ENCODE measurements at places on chromosomes 4 and X. TPM values are rescaled to one million over a fixed set of nuclear protein-coding genes. Genes with fewer than 3 reads are reported as not detected.
A peak's percentile ranks its signal among the peaks of the same experiment; 100 is the strongest.

DNA sequence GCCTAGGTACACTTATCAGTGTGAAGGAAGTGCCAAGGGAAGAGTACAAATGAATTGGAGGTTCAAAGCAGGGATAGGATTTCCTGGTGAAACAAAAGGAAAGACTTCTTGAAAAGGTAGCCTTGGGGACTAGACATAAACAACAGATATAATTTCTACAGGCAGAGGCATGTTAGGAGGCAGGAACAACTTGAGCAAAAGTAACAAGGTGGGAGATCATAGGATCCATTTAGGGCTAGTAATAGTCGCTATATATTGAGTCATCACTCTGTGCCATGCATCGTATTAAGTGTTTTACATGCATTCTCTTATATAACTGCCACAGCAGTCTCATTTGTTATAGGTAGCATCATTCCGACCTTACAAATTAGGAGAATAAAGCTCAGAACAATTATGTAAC is 98.3 kb upstream of the EOLA2 start:
- DNase-seq, result no peak
- no peaks in the 10 kb centered on the region for H3K4me1 ChIP-seq
- no peak overlapping the region for H3K4me3 ChIP-seq
- H3K27ac ChIP-seq, result no peak overlapping the region

DNA sequence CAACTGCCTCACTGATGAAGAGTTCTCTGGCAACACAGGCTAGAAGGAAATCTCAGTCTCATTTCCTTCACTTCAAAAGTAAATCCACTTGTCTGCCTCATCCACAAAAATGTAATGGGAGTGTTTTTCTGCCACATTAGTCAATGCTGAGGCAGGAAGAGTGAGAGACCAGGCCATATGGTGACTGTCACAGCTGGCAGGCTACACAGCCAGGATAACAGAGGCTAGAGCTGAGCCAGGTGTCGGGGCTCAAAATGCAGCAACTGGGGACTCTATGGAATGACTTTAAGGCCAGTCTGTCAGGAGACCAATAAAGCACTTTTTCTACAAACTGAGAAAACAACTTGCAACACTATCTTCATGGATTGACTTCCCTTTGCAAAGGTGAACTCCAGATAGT is 204.2 kb downstream of the GPC3 start:
- H3K27ac ChIP-seq, result no peak overlapping the region
- no peaks in the 10 kb centered on the region for H3K36me3 ChIP-seq
- no peaks in the 10 kb centered on the region for H3K4me1 ChIP-seq
- no peaks in the 10 kb centered on the region for H3K27me3 ChIP-seq
- H3K4me3 ChIP-seq, result no peak overlapping the region

DNA sequence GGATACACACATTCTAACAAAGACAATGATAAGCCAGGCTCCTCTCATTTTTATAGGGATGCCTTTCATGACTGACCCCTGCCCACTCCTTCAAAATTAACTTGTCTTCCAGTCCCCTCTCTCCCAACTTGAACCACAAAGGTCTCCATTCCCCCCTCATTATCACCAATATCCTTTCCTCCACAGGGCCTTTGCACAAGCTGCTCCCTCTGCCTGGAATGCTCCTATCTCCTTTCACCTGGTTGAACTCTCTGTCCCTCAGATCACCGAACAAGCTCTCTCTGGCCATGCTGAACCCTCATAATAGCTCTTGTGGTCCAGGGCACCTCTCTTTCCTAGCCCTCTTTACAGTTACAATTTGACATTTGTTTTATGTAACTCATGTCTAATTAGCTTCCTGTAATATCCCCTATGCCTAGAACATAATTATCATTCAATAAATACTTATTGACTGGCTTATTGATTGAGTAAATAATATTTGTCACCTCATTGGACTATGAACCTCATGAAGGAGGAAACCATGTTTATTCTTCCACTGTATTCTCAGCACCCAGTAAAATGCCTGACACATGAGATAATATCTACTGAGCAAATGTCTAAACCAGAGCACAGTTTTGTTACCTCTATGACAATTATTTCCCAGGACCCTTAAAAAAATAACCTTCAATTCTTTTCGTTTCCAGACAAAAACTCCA is 266.3 kb upstream of the RASGEF1B start:
- H3K27ac ChIP-seq, result no peak overlapping the region
- no peak overlapping the region for H3K4me3 ChIP-seq
- H3K36me3 ChIP-seq, result no peaks in the 10 kb centered on the region

DNA sequence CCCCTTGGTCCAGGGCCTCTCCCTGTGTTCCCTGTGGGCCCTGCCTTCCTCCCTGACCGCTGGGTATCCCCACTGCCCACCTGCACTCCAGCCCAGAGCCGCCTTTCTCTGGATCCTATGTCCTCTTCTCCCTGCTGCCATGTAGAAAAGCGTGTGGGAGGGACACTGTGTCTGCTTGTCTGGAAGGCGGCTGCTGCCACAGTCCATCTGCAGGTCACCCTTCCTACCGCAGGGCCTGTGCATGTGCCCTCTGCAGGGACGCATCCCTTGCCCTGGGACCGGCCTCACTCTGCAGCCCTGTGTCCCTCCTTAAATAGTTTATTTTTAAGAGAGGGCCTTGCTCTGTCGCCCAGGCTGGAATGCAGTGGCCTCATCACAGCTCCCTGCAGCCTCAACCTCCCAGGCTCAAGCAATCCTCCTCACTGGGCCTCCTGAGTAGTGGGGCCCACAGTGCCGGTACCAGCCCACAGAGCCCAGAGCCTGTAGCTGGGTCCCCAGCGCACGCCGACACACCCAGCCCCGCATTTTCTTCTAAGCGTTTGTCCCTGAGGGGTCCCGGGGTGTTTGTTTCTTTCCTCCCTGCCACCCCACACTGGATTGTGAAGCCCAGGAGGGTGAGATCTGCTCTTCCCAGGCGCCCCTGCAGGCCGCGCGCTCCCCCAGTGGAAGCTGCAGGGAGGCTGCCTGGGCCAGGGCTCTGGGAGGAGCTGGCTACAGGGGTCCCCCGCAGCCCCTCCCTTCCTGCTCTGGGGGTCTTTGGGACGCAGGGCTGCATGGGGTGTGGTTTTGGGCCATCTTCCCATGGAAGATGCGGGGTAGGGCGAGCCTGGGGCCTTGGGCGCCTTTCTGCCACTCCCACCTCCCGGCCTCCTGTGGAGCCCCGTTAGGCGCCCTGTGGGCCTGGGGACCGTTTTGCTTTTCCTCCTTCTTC is 12.8 kb upstream of the NAT8L start:
- no peak for DNase-seq
- no peaks in the 10 kb centered on the region for H3K36me3 ChIP-seq
- H3K4me3 ChIP-seq, result no peak overlapping the region
- peaks cover 24% of the 10 kb centered on the region for H3K4me1 ChIP-seq

- no peak overlapping the region for H3K4me3 ChIP-seq
- H3K36me3 ChIP-seq, result no peaks in the 10 kb centered on the region
- no peak overlapping the region for H3K27ac ChIP-seq
- DNase-seq, result no peak
Observed at GRCh38 chr4:147984065-147984777, 252.3 kb downstream of the ARHGAP10 start.

DNA sequence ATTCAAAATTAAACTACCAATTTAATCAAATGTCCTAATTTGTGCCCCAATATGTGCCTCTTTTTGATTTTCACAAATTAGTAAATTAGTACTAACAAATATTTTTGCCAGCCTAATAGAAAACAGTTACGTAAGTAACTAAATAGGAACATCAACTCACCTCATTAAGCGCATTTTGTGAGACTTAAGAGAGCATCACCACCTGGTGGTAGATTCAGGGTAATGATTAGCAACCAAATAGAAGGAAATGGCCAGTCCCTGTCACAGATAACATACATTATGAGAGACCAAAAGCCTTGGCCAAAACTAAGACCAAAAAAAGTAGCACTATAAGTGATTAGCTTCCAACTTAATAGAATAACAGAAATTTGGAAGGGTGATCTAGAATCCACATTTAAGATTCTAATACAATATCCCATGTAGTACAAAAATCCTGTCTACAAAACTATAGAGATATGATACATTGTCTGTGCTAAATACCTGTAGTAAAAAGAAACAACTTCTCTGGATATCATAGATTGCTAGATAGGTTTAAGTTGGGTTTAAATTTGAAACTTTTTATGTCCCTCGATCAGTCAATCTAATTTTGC is 46.7 kb downstream of the C4orf46 start:
- no peaks in the 10 kb centered on the region for H3K36me3 ChIP-seq
- no peak overlapping the region for H3K27ac ChIP-seq
- H3K4me1 ChIP-seq, result peaks cover 3% of the 10 kb centered on the region
- no peak for DNase-seq
- H3K27me3 ChIP-seq, result no peaks in the 10 kb centered on the region

- H3K4me3 ChIP-seq, result no peak overlapping the region
- DNase-seq, result no peak
- H3K27ac ChIP-seq, result no peak overlapping the region
- H3K27me3 ChIP-seq, result peaks cover 3% of the 10 kb centered on the region
- no peaks in the 10 kb centered on the region for H3K4me1 ChIP-seq
Observed at GRCh38 chrX:41029332-41029731, 55.9 kb upstream of the USP9X start.

- H3K4me3 ChIP-seq, result no peak overlapping the region
- no peak overlapping the region for H3K27ac ChIP-seq
- DNase-seq, result peak; percentile 32
- H3K4me1 ChIP-seq, result no peaks in the 10 kb centered on the region
- H3K36me3 ChIP-seq, result no peaks in the 10 kb centered on the region
Observed at GRCh38 chr4:54400188-54400587, 171.1 kb downstream of the PDGFRA start.

The GLRA2 gene
- not detected for total RNA-seq

- no peaks in the 10 kb centered on the region for H3K36me3 ChIP-seq
- H3K27me3 ChIP-seq, result no peaks in the 10 kb centered on the region
- H3K4me3 ChIP-seq, result no peak overlapping the region
- peak; percentile 82 for DNase-seq
Observed at GRCh38 chrX:19904778-19905367, 17.5 kb upstream of the SH3KBP1 start.

GRCh38 chrX:135315864-135316263 is 6.6 kb downstream of the ETDC start:
- H3K27me3 ChIP-seq, result no peaks in the 10 kb centered on the region
- H3K27ac ChIP-seq, result no peak overlapping the region
- H3K4me3 ChIP-seq, result no peak overlapping the region
- no peak for DNase-seq
- no peaks in the 10 kb centered on the region for H3K4me1 ChIP-seq

GRCh38 chrX:107146670-107147069 is 28.0 kb upstream of the RBM41 start:
- no peak overlapping the region for H3K27ac ChIP-seq
- no peaks in the 10 kb centered on the region for H3K4me1 ChIP-seq
- no peaks in the 10 kb centered on the region for H3K36me3 ChIP-seq
- no peaks in the 10 kb centered on the region for H3K27me3 ChIP-seq
- no peak for DNase-seq
- no peak overlapping the region for H3K4me3 ChIP-seq

DNA sequence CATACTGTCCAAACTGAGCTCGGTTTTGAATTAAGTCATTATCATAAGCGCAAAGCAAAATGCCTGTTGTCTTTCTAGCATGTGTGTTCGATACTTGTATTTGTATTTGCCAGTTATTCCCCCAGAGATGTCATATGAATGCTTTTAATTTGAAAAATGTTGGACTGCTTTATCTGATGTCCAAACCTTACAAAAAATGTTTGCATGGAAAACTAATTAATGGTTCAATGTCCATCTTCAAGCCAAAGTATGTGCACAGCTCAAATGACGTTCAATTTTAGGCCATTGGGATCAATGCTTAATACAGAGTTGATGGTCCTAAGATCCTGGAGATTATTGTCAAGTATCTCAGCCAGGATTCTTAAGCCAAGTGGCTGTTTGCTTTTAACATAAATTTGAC is 17.2 kb upstream of the HPGDS start:
- H3K4me3 ChIP-seq, result no peak overlapping the region
- no peaks in the 10 kb centered on the region for H3K4me1 ChIP-seq
- no peaks in the 10 kb centered on the region for H3K36me3 ChIP-seq
- peak; percentile 20 for DNase-seq
- H3K27me3 ChIP-seq, result no peaks in the 10 kb centered on the region

The ABCB7 gene
- 6.4 TPM for total RNA-seq

- H3K27me3 ChIP-seq, result no peaks in the 10 kb centered on the region
- H3K4me1 ChIP-seq, result no peaks in the 10 kb centered on the region
- peaks cover 7% of the 10 kb centered on the region for H3K36me3 ChIP-seq
Observed at GRCh38 chrX:16705370-16705769, 7.1 kb downstream of the CTPS2 start.

DNA sequence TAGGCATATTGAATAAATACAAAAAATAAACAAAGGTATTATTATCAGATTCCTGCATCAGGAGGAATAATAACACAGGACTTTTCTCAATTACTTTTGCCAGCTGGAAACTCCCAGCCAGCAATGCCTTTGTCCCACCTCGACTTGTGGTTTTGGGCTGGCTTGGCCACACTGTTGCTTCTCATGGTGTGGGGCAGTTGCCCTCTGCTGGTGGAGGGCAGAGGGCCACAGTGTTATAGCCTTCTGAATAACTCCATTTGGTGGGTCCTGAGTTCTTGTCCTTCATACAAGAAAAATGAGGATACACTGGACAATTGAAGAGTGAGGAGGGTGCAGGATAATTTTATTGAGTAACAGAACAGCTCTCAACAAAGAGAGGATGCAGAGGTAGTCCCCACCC is 1206.0 kb upstream of the ADGRL3 start:
- no peak overlapping the region for H3K4me3 ChIP-seq
- no peaks in the 10 kb centered on the region for H3K27me3 ChIP-seq
- no peak for DNase-seq
- H3K4me1 ChIP-seq, result no peaks in the 10 kb centered on the region
- no peaks in the 10 kb centered on the region for H3K36me3 ChIP-seq

DNA sequence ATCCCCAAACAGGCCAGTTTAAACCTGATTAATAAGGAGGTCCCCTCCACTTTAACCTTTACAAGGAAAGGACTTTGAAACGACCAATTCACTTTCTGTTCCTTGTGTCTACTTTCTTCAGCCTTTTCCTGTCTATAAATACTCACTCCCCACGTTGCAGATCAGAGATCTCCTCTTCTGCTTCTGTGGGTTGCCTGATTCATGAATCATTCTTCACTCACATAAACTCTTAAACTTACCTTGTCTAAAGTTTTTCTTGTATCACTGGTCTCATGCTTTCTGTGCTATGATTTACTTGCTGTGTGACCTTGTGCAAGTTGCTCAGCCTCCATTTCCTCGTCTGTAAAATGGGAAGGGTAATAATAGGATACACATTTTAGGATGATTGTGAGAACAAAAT is 236.1 kb downstream of the QDPR start:
- H3K4me1 ChIP-seq, result no peaks in the 10 kb centered on the region
- DNase-seq, result no peak
- H3K36me3 ChIP-seq, result no peaks in the 10 kb centered on the region
- H3K4me3 ChIP-seq, result no peak overlapping the region
- no peak overlapping the region for H3K27ac ChIP-seq
- no peaks in the 10 kb centered on the region for H3K27me3 ChIP-seq

DNA sequence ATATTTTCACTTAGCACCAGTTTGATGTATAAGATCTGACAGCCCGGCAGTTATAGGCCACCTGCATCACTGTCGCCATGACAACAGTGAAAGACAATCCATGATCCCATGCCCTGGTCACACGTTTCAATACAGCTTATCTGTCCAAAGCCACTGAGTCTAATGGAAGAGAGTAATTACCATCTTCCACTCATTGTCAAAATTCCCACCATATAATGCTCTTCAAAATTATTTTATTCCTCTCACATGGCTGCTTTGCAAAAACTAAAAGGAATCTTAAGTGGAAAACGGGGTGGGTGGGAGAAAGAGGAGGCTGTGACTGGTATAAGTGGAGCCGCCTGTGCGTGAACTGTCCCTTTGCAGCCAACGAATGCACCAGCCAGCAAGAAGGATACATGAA is 44.2 kb downstream of the MAML3 start:
- no peaks in the 10 kb centered on the region for H3K27me3 ChIP-seq
- no peak for DNase-seq
- no peaks in the 10 kb centered on the region for H3K36me3 ChIP-seq
- H3K4me1 ChIP-seq, result peaks cover 14% of the 10 kb centered on the region
- no peak overlapping the region for H3K4me3 ChIP-seq
- H3K27ac ChIP-seq, result no peak overlapping the region
